Heart left ventricle (tissue), 16 donors: ENCODE measurements at places on chromosomes 2 and 18. TPM values are rescaled to one million over a fixed set of nuclear protein-coding genes. Genes with fewer than 3 reads are reported as not detected.

UGT1A10 gene
- not detected for total RNA-seq

EIF2B4 gene
- total RNA-seq, result 37.0 TPM

POTEE gene
- total RNA-seq, result not detected

- DNase-seq, result no peak
- no peaks in the 10 kb centered on the region for H3K36me3 ChIP-seq
- H3K27ac ChIP-seq, result no peak overlapping the region
- H3K4me3 ChIP-seq, result no peak overlapping the region
- peaks cover 5% of the 10 kb centered on the region for H3K27me3 ChIP-seq
- no peaks in the 10 kb centered on the region for H3K4me1 ChIP-seq
These were observed 49.5 kb upstream of the REL start for GRCh38 chr2:60831921-60832320.

DNA sequence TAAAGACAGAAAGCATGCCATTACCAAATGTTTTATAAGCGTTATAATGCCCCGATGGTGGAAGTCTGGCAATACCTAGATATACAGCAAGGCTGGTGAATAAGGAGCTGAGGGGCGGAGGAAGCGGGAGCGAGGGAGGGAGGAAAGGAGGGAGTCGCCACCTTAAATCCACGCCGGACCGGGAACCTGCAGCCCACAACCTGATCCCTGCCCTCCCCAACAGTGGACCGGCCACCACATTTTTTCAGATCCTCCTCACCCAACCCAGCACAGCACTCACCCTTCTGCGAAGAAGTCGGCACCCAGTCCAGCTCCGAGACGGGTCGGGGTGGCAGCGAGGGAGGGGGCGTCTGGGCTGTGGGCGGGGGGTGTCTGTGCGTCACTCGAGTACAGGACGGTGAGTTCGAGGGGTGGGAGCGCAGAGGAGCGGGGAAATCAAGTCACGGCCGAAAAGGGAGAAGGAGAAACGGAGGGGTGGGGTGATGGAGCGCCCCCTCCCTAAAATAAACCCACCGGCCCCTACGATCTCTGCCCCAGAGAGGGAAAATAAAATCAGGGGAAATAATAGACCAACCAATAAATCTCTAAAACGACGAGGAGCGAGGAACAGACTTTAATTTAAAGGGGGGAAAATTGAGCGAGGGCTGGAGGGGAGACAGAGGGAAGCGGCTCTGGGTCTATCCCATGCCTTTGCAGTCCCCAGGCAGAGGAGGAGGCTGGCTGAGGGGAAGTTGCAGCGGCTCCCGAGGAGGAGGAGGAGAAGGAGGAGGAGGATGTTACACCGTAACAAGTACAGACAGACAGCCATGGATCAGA, 96.5 kb upstream of the SERTAD2 start:
- H3K27ac ChIP-seq, result peak overlapping the region; percentile 99
- H3K4me1 ChIP-seq, result peaks cover 21% of the 10 kb centered on the region
- DNase-seq, result peak; percentile 55
- no peaks in the 10 kb centered on the region for H3K27me3 ChIP-seq
- H3K36me3 ChIP-seq, result no peaks in the 10 kb centered on the region
- H3K4me3 ChIP-seq, result peak overlapping the region; percentile 80
